ENCODE measurements at places on chromosomes 3 and 15. TPM values are rescaled to one million over a fixed set of nuclear protein-coding genes. Genes with fewer than 3 reads are reported as not detected.

Gene CCDC71
- total RNA-seq = 23.7 TPM

Gene TBL1XR1
- 214 TPM for total RNA-seq

DNA sequence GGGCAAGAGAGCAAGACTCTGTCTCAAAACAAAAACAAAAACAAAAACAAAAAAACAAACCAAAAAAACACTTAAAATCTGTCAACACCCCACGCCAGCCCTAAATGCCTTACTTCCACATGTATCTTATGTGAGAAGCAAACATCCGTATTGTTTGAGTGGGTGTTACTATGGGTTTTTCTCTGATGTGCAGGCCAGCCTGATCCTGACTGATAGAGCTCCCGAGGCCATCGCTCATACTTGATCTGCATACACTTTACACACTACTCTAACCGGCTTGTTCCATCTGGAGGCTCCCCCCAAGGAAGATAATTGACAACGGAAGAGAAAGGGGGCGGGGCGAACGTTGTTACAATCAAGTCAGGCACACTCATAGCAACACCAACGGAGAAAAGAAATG, 237.4 kb downstream of the TBL1XR1 start:
- DNase-seq = no peak

- DNase-seq = no peak
These were observed 134.0 kb downstream of the TPRA1 start for GRCh38 chr3:127456471-127457093.

- no peak for DNase-seq
These were observed 24.0 kb upstream of the SPTBN5 start for GRCh38 chr15:41917767-41918430.

DNA sequence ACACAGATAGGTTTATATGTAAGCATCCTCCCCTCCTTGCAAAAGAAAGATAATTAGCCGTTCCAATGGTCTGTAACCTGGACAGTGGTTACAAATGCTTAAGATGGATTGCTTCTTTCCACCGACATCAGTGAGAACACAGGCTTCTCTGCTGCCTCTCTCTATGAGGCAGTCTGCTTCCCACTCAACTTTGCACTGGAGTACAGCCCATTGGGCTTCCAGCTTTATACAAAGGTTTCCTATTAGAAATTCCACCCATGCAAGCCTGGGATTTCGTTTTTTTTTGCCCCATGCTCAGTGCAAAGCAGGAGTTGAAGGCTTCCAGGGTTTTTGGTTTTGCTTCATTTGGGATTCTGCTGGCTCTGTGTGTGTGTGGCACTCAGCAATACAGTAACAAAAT, 47.3 kb upstream of the C3orf22 start:
- no peak for DNase-seq

DNA sequence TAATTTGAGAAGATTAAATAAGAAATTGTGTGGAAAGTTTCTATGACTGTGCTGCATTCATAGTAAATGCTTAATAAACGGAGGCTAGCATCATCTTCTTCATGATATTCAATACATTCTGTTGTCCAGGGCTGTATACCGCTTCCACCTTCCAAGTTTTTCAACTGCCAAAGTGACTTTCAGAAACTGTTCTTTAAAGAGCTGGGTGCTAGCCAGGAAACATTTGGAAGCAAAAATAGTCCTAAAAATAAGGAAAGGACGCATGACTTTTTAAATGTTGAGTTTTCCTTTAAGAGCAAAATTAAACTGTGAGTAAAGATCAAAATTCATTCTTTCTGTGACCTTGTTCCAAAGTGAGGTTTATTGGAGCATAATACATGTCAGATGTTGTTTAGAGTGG, 9.4 kb upstream of the ERC2 start:
- no peak for DNase-seq

Gene ITIH1
- not detected for total RNA-seq

Gene RAB11A
- 183 TPM for total RNA-seq

Gene LRTM1
- not detected for total RNA-seq

Gene NANOGP8
- not detected for total RNA-seq

GRCh38 chr3:132433121-132433520, 15.8 kb downstream of the DNAJC13 start:
- DNase-seq = no peak

GRCh38 chr3:197522881-197523441, 32.8 kb downstream of the BDH1 start:
- no peak for DNase-seq

Gene CCRL2
- 10.0 TPM for total RNA-seq

Gene ABI3BP
- 1.2 TPM for total RNA-seq

GRCh38 chr3:49553324-49553691, 969 bp upstream of the BSN start:
- DNase-seq = no peak

Gene NR2E3
- not detected for total RNA-seq

Gene CLDN1
- total RNA-seq = not detected

GRCh38 chr3:27905625-27906024, 183.5 kb upstream of the EOMES start:
- DNase-seq = peak; percentile 83

Gene NSUN3
- 15.3 TPM for total RNA-seq

Gene ESYT3
- total RNA-seq = 0.23 TPM

Gene SLC22A14
- total RNA-seq = not detected

DNA sequence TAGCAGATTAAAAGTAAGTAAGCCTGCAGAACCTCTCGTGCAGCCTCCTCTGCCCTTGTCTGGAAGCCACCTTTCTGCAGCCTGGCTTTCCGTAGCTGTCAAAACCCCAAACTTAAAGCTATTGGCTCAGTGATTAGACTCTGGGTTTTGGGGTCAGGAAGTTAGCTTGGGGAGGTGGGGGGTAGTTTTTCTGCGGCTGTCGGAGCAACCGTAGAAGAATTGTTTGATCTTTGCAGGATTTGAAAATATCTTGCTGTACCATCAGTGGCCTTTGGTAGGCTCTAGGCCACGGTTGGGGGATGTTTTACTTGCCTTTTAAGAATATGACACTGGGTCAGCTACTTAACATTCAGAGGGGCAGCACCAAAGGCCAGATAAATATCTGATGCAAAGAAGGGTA, 88.4 kb upstream of the RASGRP1 start:
- DNase-seq = peak; percentile 93
